Activated CD8-positive, alpha-beta memory T cell treated with anti-CD3 and anti-CD28 coated beads for 4 hours (primary cell): ENCODE measurements at places on chromosomes 5 and 9.

- DNase-seq = no peak
Observed at GRCh38 chr5:82684165-82684564, 393.0 kb downstream of the TMEM167A start.

DNA sequence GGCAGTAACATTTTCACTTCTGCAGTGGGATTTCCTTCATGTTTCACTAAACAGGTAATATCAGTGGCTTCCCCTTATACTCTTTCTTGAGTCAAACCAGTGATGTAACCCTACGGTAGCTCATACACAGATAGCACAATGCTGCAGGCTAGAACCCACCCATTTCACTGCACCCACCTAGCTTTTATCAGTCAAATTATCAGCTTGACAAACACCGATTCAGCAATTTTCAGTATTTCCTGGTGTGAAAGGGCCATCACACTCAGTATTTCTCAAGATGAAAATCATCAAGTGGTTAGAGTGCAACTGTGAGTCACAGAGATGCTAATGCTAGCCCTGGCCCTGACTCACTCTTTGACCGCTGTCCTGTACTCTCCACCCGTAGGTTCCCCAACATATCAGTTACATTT, 242.3 kb upstream of the PTGER4 start:
- peak; percentile 45 for DNase-seq

- no peak for DNase-seq
Observed at GRCh38 chr9:79213417-79214125, 358.2 kb upstream of the TLE4 start.

GRCh38 chr5:172642486-172642885, 1.4 kb downstream of the NEURL1B start:
- no peak for DNase-seq

DNA sequence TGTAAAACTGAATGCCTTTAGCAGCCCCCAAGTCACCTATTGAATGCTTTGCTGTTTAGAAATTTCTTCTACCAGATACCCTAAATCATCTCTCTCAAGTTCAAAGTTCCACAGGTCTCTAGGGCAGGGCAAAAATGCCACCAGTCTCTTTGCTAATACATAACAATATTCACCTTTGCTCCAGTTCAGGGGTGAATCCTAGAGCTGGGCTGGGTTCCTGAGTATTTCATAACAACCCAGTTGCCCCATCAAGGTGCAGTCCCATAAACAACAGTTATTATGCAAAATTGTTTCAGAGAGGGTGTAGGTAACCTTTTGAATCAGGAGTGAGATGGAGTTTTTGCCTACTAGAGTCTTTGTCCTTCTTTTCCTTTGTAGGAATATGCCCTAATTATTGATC, 19.0 kb upstream of the C1QTNF3 start:
- no peak for DNase-seq

DNA sequence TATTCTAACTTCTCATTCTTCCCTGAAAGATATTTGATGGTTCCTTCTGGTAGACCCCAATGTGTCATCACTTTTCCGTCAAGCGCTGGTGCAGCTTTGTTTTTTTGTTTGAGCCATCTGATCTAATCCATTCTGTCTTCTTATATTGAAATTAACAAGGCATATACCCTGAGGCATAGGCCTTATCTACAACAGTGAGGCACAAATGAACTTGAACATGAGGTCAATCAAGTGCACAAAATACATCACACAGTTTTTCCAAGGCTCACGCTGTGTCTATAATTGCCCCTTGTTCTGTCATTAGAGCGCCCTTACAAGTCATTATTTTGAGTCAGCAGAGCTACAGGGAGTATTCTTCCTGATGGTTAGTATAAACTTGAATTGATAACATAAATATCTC, 406.6 kb downstream of the MAT2B start:
- no peak for DNase-seq

GRCh38 chr5:160363660-160364395, 6.6 kb downstream of the C1QTNF2 start:
- no peak for DNase-seq

- no peak for DNase-seq
Observed at GRCh38 chr5:123865641-123866040, 353.7 kb downstream of the CSNK1G3 start.

DNA sequence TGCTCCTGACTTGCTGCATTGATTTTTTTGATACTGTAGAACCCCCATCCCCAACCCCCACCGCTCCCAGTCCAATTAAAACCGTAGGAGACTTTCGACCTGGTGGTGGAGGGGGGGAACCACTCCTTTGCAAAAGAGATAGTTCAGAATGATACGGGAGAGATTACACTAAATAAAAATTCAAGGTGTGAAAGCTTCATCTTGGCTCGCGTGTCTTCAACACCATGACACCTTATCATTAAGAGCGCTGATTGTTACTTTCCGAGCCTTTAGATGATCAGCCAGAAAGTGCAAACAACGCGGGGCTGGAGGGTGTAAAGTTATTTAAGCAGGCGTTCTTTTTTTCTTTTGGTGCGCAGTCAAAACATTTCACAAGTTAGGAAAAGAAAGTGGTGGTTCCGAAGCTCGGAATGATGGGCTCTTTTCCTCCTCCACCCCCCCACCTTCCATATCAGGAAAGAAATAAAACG, 1.3 kb upstream of the ZNF462 start:
- DNase-seq = no peak

GRCh38 chr9:126485662-126486061, 128.1 kb upstream of the LMX1B start:
- DNase-seq = no peak

DNA sequence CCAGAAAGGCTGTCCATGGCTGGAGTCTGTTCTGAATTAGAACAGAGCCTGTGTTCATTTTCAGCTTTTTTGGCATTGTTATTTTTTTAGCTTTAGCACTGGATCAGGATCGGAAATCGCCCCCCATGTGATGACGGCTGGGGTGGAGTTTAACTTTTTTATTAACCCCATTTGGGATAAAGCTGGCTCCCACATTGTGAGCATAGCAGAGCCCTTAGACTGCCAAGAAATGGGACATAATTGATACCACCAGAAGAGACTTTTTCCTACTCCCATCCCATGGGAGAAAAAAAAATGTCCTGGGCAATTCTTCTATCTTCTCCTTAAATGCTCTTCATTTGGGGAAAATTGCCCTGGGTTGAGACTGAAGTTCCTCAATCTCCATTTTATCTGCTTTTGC, 52.4 kb downstream of the SLIT3 start:
- no peak for DNase-seq

DNA sequence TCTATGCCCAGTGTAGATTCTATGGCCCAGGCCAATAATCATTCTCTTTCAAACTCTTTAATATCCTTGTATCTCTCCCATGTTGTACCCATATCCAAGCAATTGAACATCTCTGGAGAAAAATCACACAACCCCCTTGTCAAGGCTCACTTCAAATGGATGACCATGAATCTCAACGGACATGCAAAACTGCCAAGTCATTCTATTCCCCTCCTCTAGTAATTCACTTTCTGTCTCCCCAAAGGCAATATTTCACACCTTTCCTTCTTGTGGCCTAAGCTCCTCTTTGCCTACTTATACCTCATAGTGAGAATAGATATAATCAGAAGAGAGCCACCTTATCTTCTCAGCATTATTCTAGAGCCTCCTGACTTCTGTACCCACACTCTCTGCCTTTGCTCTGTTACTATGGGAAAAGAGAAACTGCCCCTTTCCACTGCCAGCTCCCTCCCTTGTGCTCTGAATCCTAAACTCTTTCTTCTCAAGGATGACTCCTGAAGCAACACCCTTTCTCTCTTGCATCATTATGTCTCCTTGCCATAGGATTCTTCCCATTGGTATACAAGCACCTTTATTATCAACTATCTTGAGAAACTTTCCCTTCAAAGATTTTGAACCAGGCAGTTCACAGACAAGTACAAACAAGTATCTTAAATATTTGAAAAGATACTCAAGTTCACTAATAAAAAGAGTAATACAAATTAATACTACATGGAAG, 66.1 kb downstream of the RPS23 start:
- DNase-seq = no peak

DNA sequence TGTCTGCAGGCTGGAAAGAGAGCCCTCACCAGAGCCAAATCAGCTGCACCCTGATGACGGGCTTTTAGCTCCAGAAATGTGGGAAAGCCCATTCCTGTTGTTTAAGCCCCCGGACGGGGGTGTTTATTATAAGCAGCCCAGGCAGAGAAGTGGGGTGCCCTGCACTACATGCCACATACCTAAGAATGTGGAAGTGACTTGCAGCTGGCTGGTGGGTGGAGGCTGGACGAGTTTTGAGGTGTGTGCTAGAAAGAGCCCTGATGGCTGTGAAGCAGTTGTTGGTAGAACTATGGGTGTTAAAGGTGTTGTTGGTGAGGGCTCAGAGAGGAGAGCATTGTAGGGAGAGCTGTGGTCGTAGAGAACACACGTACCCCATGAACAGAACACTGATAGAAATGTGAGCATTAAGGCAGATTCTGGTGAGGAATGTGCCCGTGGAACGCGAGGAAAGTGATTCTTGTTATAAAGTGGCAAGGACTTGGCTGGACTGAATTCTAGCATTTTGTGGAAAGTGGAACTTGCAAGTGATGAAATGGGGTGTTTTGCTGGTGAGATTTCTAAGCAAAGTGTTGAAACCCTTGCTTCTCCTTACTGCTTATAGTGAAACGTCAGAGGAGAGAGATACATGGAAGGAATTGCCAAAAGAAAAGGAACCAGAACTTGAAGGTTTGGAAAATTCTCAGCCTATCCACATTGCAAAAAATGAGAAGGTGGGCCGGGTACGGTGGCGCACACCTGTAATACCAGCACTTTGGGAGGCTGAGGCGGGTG, 38.9 kb downstream of the AHRR start:
- DNase-seq = no peak

GRCh38 chr9:107999011-107999410, 509.4 kb upstream of the KLF4 start:
- DNase-seq = no peak

DNA sequence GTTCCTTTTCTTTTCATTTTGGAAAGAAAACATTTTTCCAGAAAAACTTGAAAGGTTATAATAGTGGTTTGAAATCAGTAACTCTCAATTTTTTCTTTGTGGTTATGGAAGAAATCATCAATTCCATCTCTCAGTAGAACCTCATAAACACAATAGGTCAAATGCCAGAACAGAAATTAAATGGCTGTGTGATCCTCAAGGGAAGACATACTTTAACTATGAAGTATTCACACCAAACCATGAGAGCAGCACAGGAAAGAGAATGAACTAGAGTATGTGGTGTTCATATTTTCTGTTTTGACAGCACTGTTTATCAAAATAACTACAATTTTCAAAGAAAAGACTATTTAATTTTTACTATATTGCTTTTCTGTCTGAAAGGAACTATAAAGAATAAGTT, 29.7 kb upstream of the EFNA5 start:
- no peak for DNase-seq

DNA sequence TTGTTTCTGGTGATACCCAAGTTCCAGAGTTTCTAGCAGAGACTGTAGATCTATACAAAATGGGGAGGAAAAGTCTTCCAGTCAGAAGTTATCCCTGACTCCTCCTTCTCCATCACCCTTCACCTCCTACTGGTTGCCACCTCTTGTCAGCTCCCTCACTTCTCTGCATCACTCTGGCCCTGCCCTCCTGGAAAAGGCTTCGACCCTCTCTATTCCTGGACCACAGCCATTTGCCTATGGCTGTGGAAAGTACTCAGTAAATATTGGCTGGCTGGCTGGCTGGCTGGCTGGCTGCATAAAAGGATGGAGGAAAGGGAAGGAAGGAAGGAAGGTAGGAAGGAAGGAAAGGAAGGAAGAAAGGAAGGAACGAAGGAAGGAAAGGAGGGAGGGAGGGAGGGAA, 32.7 kb upstream of the ABCA1 start:
- DNase-seq = no peak

DNA sequence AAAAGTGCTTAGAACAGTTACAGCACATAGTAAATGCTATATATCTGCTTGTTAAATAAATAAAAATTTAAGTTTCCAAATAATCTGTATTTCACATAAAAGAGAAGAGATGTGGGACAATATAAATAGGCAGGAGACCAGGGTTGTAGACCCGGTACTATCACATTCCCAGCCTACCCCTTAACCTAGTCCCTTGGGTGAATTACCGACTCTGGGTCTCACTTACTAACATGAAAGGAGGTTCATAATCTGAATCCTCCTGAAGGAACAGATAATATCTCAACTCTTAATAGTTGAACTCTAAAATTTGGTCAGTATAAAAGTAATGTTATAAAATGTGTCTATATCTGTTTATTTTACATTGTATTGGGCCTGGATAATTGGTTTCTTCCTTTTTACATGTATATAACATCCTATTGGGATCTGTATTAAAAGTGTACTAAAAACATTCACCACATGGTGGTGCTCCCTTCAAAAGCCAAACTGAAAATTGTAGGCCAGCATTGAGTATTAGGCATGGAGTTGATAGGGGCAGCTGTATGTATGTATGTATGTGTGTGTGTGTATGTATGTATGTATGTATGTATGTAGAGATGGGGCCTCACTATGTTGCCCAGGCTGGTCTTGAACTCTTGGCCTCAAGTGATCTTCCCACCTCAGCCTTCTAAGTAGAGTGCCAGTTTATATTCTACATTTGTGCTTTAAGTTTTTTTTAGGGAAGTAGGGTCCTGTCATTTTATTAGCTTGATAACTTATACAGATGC, 64.2 kb upstream of the ABL1 start:
- DNase-seq = no peak

DNA sequence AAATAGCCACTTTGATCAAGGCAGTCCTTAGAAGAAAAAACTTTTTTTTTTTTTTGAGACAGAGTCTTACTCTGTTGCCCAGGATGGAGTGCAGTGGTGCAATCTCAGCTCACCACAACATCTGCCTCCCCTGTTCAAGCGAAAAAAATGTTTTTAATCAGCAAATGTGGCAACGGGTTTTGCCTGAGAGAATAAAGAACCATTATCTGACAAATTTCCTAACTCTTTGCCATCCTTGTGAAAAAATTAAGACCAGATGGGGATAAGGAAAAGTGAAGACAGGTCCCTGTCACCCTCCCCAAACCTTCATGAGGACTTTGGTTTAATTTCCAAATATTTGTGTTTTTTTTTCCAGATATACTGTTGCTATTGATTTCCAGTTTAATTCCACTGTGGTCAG, 107.3 kb upstream of the SPOCK1 start:
- no peak for DNase-seq

GRCh38 chr5:115542086-115542485, 2.5 kb downstream of the FEM1C start:
- no peak for DNase-seq

- DNase-seq = no peak
Observed at GRCh38 chr5:84281383-84281782, 103.3 kb downstream of the EDIL3 start.

GRCh38 chr5:158720281-158720680, 379.4 kb downstream of the EBF1 start:
- no peak for DNase-seq

- DNase-seq = no peak
Observed at GRCh38 chr9:36100532-36100931, 36.0 kb upstream of the GLIPR2 start.

GRCh38 chr5:32419791-32420190, 24.7 kb downstream of the ZFR start:
- DNase-seq = no peak

GRCh38 chr9:36864491-36865410, 169.3 kb downstream of the PAX5 start:
- no peak for DNase-seq
